ENCODE measurements at places on chromosomes 3 and 15. TPM values are rescaled to one million over a fixed set of nuclear protein-coding genes. Genes with fewer than 3 reads are reported as not detected.

Gene EFCC1
- 0.73 TPM for total RNA-seq

Gene SCG5
- 0.30 TPM for total RNA-seq

Gene POC1A
- total RNA-seq, result 14.8 TPM

Gene CKMT1A
- total RNA-seq, result not detected

Gene PLA2G4D
- not detected for total RNA-seq

Gene LYZL4
- total RNA-seq, result not detected

Gene TPRG1
- total RNA-seq, result not detected

Gene HGD
- total RNA-seq, result 0.20 TPM

Gene ECT2
- 51.4 TPM for total RNA-seq

Gene STRIT1
- not detected for total RNA-seq

Gene CCR8
- not detected for total RNA-seq

Gene GABRB3
- not detected for total RNA-seq

Gene CA12
- 0.33 TPM for total RNA-seq

Gene P2RY12
- not detected for total RNA-seq

Gene NMB
- total RNA-seq, result 11.4 TPM

Gene SUCNR1
- not detected for total RNA-seq

Gene RARRES1
- total RNA-seq, result 5.1 TPM

Gene C3orf20
- not detected for total RNA-seq

Gene MUC4
- not detected for total RNA-seq

Gene SLC2A2
- total RNA-seq, result not detected

Gene SLC24A5
- total RNA-seq, result not detected

Gene ACSBG1
- 0.07 TPM for total RNA-seq

Gene ARGFX
- not detected for total RNA-seq

Gene ZNF717
- 1.4 TPM for total RNA-seq

Gene NT5DC2
- total RNA-seq, result 44.6 TPM

Gene PRR20G
- total RNA-seq, result not detected

Gene MYO5C
- total RNA-seq, result 4.5 TPM

Gene PAK6
- 0.20 TPM for total RNA-seq

Gene RBP2
- total RNA-seq, result not detected

Gene OGG1
- 23.5 TPM for total RNA-seq

Gene XCR1
- not detected for total RNA-seq

Gene IQCH
- total RNA-seq, result 1.7 TPM

Gene IMPG2
- 0.07 TPM for total RNA-seq

Gene SCN11A
- total RNA-seq, result not detected

Gene EXD1
- not detected for total RNA-seq

Gene KY
- total RNA-seq, result not detected

Gene CFAP91
- total RNA-seq, result 0.20 TPM

Gene NR1I2
- 0.05 TPM for total RNA-seq

Gene OR5K2
- not detected for total RNA-seq

Gene PFKFB4
- 2.5 TPM for total RNA-seq

Gene CLRN1
- total RNA-seq, result not detected

Gene VILL
- total RNA-seq, result 4.3 TPM

Gene ASB7
- 8.7 TPM for total RNA-seq

Gene LEKR1
- not detected for total RNA-seq

Gene FEZF2
- total RNA-seq, result not detected

Gene AMT
- 0.15 TPM for total RNA-seq

Gene LRRK1
- total RNA-seq, result 9.0 TPM

Gene ADCY5
- total RNA-seq, result not detected

Gene P2RY14
- not detected for total RNA-seq

Gene P2RY1
- 1.7 TPM for total RNA-seq

Gene SERINC4
- 0.05 TPM for total RNA-seq

Gene CCR2
- total RNA-seq, result not detected

Gene CAND2
- total RNA-seq, result 2.4 TPM

Gene SEMA3F
- total RNA-seq, result 166 TPM

Gene LIPC
- total RNA-seq, result 0.07 TPM

Gene KNG1
- not detected for total RNA-seq

Gene POTEB3
- total RNA-seq, result not detected

Gene EIF4A2
- 148 TPM for total RNA-seq

Gene DHFR2
- total RNA-seq, result 3.4 TPM

Data from mammary microvascular endothelial cell (primary cell).